ENCODE measurements at places on chromosomes 5 and 9.

DNA sequence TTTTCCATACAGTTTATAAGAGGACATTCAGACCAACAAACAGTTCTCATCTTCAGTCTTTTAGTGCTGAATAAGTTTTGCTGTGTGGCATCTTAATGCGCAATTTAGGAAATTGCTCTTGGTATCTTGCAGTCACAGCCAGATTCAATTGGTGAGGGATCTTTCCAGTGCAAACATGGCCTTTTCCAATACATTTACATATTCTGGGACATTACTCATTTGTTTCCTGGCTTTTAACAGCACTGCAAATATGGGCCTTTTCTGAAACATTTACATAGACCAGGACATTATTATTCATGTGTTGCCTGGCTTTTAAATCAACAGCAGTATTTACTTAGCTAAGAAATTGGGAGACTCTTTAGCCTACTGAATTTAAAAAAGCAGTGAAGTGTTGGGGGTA lies 22.7 kb downstream of the ANKRD33B start:
- DNase-seq, result no peak

GRCh38 chr5:115455301-115455707 lies 89.3 kb downstream of the FEM1C start:
- no peak for DNase-seq

GRCh38 chr5:83724001-83724400 lies 3.3 kb upstream of the HAPLN1 start:
- DNase-seq, result no peak

DNA sequence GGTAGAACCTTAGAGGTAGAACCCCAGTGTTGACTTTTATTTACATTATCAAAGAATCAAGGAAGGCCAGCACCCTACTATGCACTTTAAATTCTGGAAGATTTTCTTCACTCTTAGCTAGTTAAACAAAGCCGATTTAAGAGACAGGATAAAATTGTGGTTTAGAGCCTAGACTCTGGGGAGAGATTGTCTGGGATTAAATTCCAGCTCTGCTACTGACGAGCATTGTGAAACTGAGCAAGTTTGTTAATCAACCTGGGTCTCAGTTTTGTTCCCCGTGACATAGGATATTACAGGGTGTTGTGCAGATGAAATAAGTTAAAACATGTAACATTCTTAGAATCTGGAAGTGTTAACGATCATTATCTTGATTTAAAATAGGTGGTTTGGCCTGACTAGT lies 83.5 kb downstream of the FEM1C start:
- no peak for DNase-seq

GRCh38 chr5:10268100-10268499 lies 18.0 kb downstream of the CCT5 start:
- DNase-seq, result no peak

GRCh38 chr9:114272739-114273431 lies 50.0 kb upstream of the ORM1 start:
- no peak for DNase-seq

DNA sequence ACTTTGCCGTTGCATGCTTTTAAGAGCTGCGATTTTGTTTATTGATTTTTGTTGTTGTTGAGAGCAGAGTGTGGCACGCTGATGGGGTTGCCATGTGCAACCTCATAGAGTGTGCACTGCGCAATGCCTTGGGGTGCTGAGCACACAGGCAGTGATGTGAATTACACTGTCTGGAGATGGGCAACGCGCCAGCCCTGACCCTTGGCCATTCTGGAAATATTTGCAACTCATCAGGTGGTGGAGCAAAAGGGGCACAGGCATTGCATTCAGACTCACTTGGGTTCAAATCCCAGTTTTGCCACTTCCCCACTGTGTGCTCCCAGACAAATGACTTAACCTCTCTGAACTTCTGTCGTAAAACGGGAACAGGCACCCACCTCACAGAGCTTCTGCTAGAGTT lies 25.6 kb downstream of the DUSP1 start:
- no peak for DNase-seq

GRCh38 chr5:155728857-155729683 lies 597.9 kb upstream of the SGCD start:
- no peak for DNase-seq

DNA sequence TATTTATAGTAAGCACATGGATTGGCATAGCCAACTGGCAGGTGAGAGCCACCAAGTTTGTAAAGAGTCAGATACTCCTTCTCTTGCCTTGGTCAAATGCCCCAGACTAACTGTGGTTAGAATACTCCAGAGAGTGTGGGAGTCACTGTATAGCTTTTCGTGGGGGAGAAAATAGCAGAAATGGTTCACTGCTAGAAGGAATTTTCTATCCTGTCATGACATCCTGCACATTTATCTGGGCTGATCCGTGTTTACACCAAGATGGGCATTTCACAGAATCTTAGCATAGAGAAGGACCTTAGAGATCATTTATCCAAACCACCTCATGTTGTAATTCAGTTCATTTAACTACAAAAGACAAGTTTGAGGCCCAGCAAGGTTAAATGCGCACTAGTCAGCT lies 460.8 kb downstream of the ENC1 start:
- no peak for DNase-seq

DNA sequence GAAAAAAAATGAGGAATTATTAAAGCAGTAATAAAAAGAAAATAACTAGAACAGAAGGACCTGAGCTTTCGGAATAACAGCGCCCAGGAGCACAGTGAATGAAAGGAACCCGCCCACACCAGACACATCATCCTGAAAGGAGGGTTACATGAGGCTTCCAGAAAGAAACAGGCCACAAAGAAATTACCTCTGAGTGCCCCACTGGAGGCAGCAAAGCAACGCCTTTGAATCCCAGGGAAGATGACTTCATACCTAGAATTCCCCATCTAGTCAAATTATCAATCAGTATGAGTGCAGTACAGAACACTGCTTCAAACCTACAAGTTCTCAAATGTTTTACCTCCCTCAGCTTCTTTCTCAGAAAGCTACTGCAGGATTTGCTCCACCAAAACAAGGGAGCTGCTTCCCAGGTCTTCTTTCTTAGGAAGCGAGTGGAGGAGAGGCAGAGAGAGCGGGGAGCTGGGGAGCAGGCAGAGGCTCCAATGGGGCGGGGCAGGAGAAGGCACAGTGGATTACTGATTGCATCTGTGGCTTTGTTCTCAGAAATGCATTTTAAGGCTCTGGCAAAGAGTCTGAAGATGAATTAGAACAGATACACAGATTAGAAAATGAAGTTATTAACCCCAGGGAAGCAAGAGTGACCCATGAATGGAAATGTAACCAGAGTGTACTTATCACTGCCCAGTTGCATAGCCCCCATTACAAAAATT lies 87.1 kb downstream of the SEMA4D start:
- DNase-seq, result no peak

DNA sequence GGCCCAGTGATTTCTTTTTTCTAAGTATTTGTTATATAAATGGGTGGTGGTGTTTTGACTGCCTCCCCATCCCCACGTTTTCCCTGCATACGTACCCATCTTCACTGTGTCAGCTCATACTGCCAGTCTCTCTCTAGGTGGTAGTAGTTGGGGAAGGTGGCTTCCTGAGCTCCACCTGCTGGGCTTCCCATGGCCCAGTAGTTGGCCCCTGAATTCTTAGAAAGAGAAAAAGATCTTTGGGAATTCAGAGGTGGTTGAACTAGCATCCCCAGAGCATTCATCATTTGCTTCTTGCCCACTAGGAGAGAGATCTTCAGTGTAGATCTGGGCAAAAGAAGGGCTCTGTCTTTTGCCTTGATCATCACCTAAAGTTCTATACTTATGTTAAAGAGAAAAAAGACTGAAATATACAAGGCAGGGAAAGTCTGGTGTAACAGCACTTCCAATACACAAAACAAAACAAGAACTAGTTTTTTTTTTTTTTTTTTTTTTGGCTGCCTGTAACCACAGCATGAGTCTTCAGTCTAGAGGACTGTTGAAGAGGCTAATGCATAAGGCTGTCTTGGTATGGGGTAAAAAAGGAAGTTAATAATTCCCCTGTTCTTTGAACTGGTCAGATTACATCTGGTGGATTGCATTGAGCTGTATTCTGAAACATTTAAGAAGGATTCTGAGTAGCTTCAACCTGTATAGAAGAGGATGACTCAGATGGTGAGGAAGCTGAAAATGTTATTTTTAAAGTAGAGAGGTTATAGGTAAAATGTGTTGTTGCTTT lies 128.7 kb downstream of the ATG10 start:
- DNase-seq, result no peak

GRCh38 chr5:177366528-177367322 lies 9.0 kb downstream of the RGS14 start:
- no peak for DNase-seq

DNA sequence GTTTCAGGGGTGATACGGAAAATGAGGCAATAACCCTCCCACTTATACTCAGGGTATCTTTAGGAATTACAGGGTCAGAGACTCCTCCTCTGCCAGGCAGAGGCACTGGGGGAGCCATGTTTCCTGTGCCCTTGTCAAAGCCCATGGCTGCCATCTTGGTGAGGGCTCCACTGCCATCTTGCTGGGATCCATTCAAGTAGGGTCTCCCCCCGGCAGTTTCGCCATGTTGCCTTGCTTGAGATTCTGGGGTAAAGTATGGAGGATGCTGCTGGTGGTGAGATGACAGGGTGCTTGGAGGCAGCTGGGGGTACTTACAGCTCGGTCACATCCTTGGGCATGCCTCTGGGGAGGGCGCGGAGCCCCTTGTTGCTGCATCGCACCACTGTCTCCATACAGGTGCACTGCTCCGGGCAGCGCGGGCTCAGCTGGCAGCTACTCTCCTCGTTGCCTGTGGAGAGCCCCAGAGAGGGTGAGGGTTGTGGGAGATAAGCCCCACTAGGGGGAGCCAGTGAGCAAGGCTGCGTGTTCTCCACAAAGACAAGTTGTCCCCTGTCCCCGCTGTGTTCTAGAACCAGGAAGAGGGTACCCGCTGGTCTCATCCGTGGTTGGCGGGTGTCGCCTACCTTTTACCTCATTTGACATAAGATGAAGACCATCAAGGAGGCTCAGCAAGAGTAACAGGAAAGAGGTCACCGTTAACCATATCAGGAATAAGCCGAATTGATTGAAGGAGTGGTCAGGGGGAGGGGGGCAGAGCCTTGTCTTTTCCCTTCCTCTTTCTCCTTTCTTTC lies 169.0 kb upstream of the PANK3 start:
- no peak for DNase-seq

GRCh38 chr5:112830378-112830777 lies 30.7 kb upstream of the SRP19 start:
- DNase-seq, result no peak

DNA sequence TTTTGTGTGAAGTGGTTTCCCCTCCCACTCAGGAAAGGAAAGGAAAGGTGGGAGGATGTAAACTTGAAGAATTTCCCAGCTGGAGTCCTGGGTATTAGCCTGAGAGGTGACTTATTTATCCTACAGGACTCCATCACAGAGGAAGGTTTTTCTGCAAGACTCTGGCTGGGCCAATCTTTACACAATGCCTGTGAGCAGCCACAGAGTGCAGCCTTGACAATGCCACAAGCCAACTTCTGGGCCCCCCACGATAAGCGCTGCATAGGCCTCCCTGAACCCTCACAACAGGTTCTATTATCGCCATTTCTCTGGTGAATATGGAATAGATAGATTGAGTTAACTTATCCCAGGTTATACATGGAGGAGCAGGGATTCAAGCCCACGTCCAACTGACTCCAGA lies 12.4 kb downstream of the TTC39B start:
- no peak for DNase-seq

GRCh38 chr5:118533156-118533555 lies 455.2 kb downstream of the DTWD2 start:
- no peak for DNase-seq

DNA sequence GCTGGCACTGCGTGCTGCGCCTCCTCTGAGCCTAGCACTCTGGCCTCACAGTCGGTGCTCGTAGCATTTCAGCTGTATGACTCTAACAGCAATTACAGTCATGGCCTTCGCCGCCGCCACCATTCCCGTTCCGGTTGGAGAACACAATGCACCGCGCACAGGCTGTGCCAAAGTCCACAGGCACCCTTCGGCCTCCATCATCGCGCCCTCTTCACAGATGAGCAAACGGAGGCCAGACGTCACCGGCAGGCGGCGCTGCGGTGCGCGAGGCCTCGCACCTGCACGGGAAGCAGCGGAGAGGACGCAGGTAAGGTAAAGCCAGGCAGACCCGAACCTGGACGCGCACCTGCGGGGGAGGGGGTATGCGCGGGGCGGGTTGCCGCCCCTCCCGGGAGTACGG lies 128.9 kb downstream of the BARX1 start:
- no peak for DNase-seq

DNA sequence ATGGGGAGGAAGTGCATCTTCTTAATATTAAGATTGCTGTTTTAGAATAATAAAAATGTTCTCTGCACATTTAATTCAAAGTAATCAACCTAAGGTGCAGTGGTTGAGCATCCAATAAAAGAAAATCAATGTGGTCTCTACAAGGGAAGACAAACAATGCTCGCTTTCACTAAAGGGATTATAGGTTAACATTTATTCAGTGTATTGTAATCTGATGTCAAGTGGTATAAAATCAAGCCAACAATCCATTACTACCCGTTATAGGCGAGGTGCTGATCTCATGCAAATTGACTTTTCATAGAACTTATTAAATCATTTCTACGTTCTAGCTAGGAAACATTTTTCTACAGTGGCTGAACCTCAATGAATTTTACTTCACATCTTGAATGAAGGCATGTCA lies 773.9 kb downstream of the NR2F1-AS1 start:
- DNase-seq, result no peak

- DNase-seq, result no peak
Measured at GRCh38 chr9:84655447-84655846, 14.1 kb upstream of the NTRK2 start.

DNA sequence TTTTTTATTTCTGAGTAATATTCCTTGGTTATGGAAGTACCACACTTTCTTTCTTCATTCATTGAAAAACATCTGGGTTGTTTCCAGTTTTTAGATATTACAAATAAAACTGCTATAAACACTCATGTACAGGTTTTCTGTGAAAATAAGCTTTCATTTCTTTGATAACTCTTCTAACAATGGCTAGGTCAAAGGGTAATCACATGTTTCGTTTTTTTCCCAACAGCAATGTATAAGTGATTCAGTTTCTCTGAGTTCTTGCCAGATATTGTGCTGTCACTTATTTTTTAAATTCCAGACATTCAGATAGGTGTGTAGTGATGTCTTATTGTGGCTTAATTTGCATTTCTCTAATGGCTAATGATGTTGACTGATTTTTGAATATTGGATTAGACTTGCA lies 16.7 kb upstream of the TNPO1 start:
- no peak for DNase-seq

DNA sequence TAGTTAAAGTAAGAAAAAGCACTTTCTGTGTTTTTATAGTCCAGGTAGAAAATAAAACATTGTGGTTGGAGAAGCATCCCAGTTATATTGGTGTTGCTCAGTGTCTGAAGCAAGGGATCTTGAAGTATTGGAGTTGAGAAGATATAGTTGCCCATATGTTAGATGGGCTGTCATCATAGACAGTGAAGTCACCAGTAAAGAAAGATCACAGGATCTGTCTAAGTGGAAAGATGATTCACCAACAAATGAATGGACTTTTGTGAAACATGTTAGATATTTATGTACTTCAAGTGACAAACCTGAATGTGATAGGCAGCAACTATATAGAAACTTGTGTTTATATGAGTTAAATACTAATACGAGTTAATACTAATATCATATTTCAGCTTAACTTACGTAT lies 11.7 kb downstream of the OGN start:
- DNase-seq, result no peak

- no peak for DNase-seq
Measured at GRCh38 chr9:112271466-112272098, 61.8 kb downstream of the PTBP3 start.
